Activated CD4-positive, alpha-beta T cell treated with anti-CD3 and anti-CD28 coated beads, Interleukin-2, amount 50 U/mL, for 24 hours (primary cell): ENCODE measurements at places on chromosomes 7 and 10.

- no peak for DNase-seq
Measured at GRCh38 chr7:135744938-135745702, 3.5 kb downstream of the FAM180A start.

DNA sequence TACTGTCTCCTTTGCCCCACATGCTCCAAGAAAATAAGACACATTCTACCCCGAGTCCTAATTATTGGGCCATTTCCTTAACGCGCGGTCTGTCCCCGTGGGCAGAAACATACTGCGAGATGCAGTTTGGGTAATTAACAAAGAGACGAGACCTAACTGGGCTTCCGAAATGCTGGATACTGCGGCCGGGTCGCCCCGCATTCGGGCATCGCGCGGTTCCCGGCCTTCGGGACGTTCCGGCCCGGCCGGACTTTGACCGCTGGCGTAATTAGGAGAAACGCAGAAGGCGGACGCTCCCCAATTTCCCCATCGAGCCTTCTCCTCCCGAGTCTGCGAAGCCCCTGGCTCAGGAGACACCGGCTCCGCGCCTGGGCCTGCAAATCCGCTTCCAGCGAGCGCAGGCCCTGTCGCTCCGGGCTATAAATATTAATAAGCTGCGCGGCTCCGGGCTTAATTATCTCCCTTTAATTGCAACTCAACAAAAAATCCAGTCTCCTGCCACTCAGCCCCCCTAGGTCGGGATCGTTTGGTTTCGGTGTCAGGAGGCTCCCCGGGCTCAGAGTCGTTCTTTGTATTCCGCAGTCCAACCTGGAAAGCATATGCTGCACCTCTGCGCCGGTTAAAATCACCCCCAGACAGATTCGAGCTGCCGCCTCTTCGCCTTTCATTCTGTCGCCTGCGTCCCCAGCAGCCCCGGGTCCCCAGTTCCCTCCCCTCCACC is 131.5 kb downstream of the SPAG6 start:
- DNase-seq: no peak

DNA sequence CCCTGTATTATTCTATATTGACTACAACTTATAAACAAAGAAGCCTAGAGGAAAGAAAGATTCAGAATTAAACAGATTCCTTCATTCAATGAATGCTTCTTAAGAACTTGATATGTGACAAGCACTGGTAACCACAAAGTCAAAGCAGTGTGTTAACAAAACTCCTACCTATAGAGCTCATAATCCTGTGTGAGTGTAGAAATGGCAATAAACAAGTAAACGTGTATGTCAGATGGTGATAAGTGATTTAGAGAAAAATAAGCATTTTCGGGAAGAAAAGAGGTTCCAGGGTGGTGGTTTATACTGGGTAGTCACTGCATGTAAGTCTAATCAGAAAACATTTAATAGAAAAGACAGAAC is 141.3 kb downstream of the JMJD1C start:
- no peak for DNase-seq

GRCh38 chr7:128838981-128839731 is 8.9 kb downstream of the FLNC start:
- DNase-seq: no peak

- no peak for DNase-seq
Measured at GRCh38 chr7:70569335-70569819, 562.6 kb upstream of the GALNT17 start.

DNA sequence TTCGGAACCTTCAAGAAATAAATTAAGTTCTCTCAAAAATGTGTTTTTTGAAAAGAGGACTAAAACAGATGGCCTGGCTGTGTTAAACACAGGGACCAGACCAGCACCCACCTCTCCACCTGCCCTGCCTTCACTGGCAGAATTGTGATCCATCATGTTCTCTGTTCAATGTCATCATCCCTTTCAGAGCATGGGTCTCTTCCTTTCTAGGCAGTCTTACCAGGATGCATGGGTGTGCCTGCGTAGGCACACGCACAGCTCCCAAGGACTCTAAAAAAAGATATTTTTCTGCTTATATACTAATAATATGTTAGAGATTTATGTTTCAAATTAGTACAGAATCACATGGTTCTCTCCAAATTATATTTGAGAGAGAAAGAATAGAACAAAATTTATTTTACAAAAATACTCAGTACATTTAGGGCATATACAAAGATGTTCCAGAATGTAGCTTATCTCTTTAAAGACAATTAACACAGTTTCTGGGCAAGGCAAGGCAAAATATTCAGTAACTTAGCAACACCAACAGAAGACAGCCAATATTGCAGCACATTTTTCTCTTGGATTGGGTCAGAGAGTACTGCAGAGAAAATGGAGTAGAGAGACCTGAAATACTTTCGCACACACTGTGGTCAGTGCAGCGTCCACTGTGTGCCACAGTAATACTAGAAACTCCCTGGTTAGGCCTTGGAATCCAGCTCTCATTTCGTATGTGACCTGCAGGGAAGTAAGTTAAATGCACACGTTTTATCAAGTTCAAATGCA is 52.8 kb downstream of the EGFR start:
- DNase-seq: no peak

- no peak for DNase-seq
Measured at GRCh38 chr10:114376523-114376922, 27.8 kb downstream of the AFAP1L2 start.

GRCh38 chr10:2280713-2281300 is 543.5 kb upstream of the ADARB2 start:
- no peak for DNase-seq

GRCh38 chr10:61140765-61141392 is 196.9 kb upstream of the RHOBTB1 start:
- no peak for DNase-seq

GRCh38 chr10:117545141-117546019 is 2.8 kb downstream of the EMX2 start:
- DNase-seq: no peak

DNA sequence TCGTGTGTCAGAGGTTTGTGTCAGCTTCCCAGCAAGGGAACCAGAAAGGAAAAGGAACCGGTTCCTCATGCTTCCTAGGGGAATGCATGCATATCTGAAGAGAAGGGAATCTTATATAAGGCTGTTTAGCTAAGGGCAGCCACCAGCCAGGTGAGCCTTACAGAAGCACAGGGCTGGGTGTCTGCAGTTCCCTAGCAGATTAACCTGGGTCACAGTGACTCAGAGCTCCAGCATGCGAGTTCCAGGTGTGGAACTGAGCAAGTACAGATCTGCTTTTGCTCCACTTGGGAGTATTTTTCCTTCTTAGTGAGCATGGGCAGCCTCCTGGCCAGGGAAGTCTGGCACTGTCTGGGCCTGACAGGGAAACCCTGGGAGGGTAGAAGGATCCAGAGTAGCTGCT is 957 bp upstream of the ANKRD2 start:
- no peak for DNase-seq

- DNase-seq: no peak
Measured at GRCh38 chr10:13911821-13912520, 325.2 kb downstream of the PRPF18 start.

DNA sequence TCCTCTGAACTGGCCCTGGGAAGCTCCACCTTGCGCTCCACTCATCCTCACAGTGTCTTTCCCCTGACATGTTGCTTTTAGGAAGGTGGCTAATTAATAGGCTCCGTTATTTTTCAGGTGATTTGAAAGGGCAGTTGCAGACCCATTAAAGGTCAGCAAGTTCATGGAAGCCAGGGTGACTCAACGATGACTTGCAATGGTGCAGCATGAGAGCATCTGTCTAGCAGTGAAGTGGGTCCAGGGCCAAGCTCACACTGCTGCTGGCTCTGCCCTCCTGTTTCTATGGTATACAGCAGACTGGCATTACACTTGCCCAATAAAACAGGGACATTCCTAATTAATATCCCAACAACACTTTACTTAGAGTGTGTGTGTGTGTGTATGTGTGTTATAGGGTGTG is 68.8 kb upstream of the WDR11 start:
- DNase-seq: no peak

GRCh38 chr10:124699471-124700292 is 44.5 kb downstream of the FAM53B start:
- DNase-seq: no peak

DNA sequence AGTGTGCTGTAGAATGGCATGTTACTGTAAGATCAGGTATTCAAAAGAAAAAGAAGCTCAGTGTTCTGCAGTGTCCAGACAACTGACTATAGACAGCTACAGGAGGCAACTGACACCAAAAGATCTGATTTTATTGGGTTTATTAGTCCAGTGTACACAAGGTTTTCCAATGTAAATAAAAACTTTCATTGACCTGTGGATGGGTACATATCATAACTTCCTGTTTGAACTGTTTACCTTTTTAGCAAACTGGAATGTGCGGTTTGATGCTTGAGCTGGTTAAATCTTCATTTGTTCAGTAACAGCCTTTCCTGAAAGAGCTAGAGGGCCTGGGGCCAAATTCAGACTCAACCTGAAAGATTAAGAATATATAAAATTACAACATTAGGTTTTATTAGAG is 172.6 kb upstream of the SP8 start:
- DNase-seq: no peak
